ENCODE measurements at places on chromosomes 1 and 21.

GRCh38 chr1:230820568-230820967 is 47.8 kb downstream of the C1orf198 start:
- no peak for DNase-seq

GRCh38 chr1:179973198-179974110 is 18.8 kb downstream of the CEP350 start:
- no peak for DNase-seq

- peak; percentile 64 for DNase-seq
Measured at GRCh38 chr1:16141573-16142336, 14.1 kb downstream of the EPHA2 start.

- DNase-seq: no peak
Measured at GRCh38 chr1:6473974-6474814, 8.2 kb upstream of the TNFRSF25 start.

GRCh38 chr21:33027401-33028286 is 1.9 kb downstream of the OLIG2 start:
- no peak for DNase-seq

DNA sequence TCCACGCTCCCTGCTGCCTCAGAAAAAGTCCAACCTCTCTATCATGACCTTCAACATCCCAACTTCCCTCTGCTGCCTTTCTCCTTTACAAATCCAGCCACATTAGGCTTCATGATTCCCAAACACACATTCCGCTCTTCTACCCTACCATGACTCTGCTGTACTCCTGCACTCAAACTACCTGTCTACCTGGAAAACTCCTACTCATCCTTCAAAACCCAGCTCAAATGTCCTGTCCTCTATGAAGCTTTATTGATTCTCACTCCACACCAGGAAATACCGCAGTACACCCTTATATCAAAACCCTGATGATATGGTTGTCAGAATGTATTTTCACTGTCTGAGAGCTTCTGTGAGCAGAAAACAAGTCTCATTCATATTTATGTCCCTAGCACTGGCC is 8.9 kb downstream of the ARHGEF19 start:
- DNase-seq: no peak

DNA sequence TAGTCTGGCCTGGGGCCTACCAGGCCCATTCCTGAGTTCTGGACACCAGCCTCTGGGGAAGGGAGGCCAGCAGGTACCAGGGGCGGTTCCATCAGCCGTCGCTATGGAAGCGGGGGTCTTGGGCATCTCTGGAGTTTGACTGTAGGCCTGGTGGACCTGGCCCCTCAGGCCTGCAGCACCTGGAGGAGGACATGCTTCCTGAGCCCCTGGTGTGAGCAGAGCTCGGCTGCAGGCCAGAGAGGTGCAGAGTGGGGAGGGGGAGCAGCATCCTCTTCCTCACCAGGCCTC is 7.8 kb downstream of the MYBPH start:
- no peak for DNase-seq

DNA sequence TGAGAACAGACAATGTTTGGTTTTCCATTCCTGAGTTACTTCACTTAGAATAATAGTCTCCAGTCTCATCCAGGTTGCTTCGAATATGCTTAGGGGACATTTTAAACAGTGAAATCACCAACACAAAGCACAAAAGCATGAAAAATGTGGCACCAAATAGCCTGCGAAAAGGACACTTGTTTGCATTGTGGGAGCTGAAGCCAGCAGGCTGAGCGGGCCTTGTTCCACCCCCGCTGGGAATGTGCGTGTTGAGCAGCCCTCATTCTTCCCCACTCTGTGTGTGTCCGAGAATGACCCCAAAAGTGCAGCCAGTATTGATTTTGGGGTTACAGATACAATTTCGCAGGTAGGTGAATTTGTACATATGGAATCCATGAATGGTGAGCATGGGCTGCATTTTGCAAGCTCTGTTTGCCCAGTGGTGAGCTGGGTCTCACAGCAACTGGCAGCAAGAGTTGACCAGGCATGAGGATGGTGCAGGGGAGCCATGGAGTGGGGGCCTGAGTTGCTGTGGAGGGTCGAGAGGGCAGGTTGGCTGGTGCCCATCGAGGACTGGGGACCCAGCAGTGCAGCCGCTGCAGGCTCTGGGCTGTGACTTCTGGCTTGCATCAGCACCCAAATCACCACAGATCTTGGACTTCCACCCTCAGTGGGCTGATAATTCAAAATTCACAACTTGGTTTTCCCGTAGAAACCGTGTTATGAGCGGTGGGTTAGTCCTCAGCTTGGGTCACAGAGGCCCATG is 29.4 kb downstream of the NENF start:
- no peak for DNase-seq

DNA sequence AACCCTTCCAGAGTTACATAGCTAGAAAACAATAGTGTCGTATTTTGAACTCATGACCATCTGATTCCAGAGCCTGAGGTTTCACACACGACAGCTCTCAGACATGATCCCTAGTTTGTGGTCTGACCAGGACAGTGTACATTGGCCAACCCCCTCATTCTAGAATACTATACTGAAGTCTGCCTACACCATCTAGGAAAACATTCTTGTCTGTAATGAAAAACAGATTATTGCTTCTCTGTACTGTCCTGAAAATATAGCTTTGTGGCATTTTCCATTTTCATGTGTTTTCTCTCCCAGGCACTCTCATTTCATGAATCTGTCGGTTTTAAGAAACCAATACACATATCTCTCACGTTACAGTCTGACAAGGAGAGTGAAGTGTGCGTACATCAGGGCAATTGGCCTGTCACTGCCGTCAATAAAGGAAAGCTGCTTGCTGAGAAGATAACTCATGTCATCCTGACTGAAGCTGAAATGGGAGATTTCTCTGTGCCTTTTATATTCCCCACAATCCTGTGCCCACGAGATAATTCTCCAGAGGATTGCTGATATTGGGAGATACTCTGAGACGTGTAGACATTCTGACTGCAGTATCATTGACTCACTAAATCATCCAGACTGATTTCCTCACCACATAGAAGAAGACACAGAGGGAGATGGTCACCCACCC is 585.6 kb downstream of the PLPP3 start:
- DNase-seq: no peak

- no peak for DNase-seq
Measured at GRCh38 chr1:169019419-169020058, 87.0 kb upstream of the ATP1B1 start.

DNA sequence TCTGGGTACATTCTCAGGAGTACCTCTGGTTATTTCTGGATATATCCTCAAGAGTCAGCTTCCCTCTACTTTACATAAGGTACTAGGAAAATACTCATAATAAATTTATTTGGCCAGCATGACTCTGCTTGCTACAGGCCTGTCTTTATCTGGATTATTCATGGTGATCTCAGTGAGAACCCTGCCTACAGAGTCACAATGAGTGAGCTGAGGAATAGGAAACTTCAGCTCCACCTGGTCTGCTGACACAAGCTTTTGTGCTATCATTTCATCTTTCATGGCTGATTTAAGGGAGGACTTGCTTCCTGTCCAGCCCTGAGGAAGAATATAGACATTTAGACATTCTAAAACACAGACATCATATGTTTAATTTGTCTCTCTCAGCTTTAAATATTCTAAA is 19.5 kb upstream of the SUCO start:
- no peak for DNase-seq

DNA sequence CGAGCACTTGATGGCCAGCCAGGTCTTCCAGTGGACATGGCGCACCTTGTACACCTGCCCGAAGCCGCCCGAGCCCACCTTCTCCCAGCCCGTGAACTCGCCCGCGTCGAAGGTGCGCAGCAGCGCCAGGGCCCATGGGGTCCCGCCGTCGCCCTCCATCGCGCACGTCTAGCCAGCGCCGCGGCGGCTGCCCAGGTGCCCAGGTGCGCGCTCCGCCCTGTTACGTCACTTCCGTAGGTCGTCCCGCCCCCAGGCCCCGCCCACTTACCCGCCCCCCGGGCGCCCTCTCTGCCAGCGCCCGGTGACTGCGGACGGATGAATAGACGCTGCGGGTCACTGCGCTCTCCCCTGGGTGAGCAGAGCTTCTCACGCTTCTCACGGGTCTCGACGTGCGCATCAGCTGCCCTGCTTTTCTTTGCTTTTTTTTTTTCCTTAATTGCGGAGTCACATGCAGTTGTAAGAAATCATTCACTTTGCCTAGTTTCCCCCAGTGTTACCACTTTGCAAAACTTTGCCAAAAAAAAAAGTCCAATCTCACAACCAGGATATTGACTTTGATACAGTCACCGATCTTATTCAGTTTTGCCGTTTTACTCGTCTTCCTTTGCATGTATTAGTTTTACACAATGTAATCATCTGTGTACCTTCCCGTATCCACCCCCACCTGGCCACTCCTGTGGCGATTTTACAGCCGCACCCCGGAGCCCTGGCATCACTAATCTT is at the start of gene RIPK4:
TSS of gene RIPK4 (minus strand) at position 170 of the 723 bp plus-strand sequence. CDS start at position 159, 11 bp downstream.
- DNase-seq: peak; percentile 91

DNA sequence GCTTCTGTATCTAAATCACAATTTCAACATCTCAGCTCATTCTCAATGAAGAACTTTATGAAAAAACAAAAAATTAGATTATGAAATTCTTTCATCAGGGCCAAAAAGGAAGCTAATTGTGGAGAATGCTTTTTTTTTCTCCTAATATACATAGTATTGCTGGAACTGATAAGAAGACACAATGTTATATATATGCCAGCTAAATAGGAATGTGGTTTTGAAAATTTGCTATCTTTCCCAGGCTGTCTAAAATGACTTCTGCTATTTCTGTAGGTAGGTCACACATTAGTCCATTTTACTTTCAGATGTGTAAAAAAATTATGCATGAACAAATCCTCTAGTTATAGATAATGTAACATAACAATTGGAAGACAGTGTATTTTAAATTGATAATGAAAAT is 732.9 kb downstream of the RWDD3 start:
- DNase-seq: no peak

DNA sequence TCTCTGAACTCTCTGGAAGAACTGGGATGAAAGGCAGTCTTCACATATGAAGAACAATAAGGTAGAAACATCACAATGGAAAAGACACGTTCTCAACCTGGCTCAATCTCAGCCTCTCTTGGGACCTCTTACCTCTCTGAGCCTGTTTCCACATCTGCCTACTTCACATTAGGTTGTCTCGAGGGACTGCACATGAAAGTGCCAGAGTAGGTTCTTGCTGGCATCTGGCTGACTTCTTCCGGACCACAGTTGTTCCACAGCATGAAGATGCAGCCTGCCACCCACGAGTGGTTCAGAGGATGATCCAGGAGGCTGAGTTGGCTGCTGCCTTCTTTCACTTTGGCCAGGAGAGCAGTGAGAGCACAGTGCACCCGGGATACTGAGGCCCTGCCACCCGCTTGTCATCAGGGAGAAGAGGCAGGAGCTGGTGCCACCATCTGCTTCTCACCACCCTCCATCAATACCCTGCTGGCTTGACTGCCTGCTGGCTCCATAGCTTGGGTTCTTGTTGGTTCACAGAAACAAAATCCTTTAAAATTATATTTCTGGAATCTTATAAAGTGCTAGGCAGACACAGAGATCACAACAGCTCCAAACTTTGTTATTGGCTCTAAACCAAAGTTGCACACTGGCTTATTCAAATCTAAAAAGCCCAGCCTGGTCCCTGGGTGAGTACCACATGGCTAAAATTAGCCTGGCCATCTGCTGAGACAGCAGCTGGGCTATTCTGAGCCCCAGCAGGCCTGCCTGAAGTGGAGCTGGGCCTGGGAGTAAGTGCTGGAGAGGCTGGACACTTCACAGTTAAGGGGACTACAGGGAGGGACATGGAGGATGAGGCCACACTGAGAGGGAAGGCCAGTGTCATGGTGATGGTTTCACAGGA is 46.9 kb upstream of the LIN9 start:
- DNase-seq: no peak

DNA sequence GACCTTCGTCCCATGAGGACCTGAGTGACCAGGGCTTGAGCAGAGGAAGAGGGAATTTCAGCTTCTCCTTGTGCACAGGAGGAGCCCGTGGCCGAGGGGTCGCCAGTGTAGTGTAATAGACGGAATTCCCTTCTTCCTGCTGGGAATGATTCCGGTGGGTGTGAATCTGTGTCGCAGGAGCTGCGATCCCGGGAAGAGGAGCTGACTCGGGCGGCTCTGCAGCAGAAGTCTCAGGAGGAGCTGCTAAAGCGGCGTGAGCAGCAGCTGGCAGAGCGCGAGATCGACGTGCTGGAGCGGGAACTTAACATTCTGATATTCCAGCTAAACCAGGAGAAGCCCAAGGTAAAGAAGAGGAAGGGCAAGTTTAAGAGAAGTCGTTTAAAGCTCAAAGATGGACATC is 34.4 kb downstream of the MAP3K21 start:
- DNase-seq: no peak

DNA sequence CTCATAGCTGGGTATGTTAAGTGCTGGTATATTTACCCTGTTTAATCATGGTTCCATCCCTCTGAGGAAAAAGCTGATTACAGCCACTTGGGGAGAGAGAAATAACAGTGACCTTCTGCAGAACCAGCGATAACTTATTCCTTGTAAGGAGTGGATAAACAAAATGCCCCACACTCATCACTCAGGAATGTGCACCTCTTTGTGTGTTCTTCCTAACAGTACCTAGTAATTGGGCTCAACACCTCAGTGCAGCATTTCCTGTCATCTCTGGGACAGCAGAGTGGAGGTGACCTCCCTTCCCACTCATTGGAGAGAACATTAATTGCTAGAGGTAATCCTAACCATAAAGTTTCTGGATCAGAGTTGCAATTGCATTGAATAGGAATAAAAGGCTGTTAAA is 112.5 kb upstream of the F3 start:
- no peak for DNase-seq

- no peak for DNase-seq
Measured at GRCh38 chr1:158203693-158204457, 23.2 kb downstream of the CD1D start.

- DNase-seq: no peak
Measured at GRCh38 chr1:59193443-59194093, 103.3 kb upstream of the FGGY start.

- peak; percentile 65 for DNase-seq
Measured at GRCh38 chr1:67618285-67619018, 66.5 kb upstream of the GADD45A start.

DNA sequence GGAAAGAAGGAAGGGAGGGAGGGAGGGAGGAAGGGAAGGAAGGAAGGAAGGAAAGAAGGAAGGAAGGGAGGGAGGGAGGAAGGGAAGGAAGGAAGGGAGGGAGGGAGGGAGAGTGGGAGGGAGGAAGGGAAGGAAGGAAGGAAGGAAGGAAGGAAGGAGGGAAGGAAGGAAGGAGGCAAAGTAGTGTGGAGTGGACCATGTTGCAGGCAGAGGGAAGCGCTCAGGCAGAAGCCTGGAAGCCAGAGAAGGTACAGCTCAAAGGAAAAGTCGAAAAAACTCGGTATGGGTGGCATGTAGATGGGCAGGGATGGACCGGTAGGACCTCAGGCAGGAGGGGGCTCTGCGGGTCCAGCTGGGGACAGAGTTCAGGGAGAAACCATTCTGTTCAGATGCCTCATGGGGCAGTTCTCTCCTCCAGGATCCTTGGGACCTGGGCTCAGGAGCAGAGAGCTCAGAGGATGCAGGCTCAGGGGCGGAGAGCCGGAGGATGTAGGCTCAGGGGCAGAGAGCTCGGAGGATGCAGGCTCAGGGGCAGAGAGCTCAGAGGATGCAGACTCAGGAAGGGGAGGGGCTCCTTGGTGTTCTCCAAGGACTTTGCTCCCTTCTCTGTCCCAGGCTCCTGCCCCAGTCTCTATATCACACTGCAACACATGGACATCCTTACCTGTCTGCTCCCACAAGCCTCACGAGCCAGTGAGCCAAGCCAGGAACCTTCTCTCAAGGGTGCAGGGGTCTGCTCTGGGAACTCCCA is 13.6 kb upstream of the PADI3 start:
- DNase-seq: no peak
